Glutamatergic neuron (in vitro differentiated cells): ENCODE measurements at places on chromosomes 7 and 10. TPM values are rescaled to one million over a fixed set of nuclear protein-coding genes. Genes with fewer than 3 reads are reported as not detected.

CNPY1 gene
- not detected for total RNA-seq

DNA sequence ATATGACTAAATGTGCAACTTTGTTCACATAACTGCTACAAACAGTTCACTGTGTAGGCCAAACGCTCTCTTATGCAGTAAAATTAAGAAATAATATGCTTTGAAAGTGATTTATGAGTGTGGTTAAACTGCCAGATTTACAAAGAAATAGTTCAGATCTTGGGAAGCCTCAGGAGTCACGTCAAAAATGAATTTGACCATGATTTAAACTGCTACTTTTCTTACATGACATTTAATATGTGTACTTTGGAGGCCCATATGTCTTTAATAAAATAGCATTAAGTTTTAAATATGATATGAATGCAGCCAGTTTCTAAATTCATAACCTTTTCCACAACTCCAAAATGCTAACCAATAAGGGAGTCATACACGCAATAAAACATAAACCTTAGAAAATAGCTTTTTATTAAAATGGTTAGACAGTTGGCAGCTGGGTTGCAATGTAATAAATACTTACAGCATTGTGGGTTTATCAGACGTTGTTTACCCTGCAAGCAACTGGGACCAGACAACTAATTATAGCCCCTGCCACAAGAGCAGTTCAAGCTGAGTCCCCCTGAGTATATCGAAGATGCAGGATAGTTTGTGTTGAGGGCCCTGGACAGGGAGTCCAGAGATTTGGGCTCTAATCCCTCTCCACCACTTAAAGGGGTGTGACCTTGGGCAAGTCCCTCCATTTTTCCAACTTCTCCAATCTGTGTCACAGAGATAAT lies 640.4 kb downstream of the LRMDA start:
- no peak for DNase-seq

DNA sequence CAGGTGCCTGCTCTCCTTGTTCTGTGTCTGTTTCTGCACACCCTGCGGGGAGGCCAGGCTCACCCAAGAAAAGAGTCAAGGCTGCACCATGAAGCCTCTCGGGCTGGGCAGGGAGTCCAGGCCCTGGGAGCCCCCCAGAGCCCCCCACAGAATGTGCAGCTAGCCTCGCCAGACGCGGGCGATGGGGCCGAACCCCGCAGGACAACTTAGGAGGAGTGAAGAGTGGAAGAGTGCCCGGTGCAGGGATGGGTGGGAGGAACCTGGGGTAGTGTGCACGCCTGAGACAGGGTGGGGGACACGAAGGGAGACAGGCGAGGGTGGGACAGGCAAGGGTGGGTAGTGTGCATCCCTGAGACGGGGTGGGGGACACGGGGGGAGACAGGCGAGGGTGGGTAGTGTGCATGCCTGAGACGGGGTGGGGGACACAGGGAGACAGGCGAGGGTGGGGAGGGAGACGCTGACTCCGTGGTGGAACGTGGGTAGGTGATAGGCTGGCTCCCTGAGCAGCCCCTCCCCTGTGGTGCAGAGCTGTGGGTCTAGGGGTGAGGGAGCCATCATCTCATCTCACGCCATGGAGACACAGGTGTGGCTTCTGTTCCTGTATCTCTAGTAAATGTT lies 615.4 kb downstream of the DNAJB6 start:
- no peak for DNase-seq

- DNase-seq: peak; percentile 38
Observed at GRCh38 chr7:152076324-152076821, 50.9 kb downstream of the GALNT11 start.

DNA sequence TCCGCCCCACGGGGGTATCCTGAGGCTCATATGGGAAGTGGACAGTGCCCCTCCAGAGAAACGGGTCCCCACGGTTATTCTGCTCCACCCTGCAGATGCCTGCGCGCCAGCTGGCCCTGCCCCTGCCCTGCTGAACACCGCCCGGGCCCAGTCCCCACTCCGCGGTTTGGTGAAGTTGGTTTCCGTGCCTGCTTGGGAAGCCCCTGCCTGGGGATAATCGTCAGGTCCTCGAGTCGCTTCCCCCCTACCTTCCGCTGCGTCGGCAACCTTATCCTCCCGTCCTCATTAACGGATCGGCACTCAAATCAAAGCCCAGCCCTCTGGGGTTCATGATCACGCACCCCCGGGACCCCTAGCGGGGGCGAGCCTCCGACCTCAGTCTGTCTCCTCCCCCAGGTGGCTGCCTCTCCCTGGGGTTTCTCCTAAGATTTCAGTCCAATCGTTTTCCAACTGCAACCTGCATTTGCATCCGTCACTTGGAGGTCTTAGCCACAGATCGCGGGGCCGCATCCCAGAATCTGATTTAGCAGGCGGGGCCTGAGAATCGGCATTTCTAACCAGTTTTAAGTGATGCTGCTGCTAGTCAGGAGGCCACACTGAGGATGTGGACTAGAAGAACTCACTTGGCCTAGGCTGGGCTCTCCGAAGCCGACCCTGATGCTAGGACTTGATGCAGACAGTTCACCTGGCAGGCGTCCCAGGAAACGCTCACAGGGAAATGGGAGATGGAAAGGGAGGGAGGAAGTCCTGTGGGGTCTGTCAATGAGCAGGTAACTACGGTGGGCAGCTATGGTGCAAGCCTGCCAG lies 27.6 kb downstream of the WDR86 start:
- DNase-seq: no peak

DNA sequence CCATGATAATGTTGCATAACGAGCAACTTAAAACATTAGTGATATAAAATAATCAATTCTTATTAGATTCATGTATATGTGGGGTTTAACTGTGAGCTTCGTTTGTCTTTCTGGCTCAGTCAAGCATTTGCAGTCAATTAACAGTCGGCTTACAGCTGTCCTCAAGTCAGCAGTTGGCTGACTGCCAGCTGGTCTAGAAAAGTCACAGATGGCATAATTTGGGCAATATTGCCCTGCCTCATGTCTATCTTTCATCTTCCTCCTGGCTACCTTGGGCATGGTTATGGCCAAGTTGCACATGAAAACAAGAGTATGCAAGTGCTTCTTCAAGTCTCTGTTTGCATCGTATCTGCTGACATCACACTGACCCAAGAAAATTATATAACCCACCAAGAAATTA lies 186.1 kb upstream of the ZWINT start:
- peak; percentile 28 for DNase-seq

CDC14C gene
- not detected for total RNA-seq

ZNF398 gene
- 13.9 TPM for total RNA-seq

GRCh38 chr10:113895018-113895417 lies 40.6 kb downstream of the NHLRC2 start:
- no peak for DNase-seq

DNA sequence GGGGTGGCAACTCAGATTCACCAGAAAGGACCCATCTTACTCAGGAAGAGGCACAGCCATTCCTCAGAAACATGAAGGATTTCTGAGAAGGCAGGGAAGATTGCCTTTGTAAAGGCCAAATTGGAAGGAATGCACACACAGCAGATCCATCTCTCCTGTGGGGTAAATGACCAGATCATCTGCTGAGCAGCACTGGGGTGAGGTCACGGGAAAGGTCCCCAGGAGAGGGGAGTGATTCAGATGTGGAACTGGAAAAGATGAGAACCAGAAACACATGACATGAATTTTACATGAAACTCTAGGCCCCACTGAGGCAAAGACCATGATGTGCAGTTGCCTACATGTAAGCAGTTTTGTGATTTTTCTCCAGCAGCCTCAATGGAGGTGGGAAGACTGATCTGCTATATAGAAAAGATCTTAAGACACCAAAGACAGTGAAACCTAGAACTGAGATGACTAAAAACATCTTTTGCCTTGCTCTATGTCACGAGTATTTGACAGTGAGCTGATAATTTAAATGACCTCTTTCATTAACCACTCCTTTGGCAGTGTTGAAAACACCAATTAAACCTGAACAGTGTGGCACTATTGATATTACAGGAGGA lies 91.6 kb downstream of the AMPH start:
- DNase-seq: no peak

DNA sequence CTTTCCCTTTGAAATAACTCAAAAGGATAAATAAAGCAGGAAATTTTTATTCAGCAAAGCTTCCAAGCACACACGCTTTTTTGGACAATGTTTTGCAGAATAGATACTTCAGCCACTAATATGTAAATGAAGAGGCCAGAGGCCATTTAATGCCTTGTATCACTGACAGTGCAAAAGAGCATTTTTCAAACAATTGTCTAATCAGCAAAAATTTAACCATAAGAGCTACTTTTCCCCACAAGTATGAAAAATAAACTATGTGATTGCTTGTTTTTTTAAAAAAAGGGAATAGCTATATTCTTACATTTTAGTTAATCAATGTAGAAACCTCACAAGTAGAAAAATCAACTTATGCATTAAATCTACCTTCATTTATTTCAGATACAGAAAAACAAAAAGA lies 99.7 kb downstream of the COL28A1 start:
- DNase-seq: no peak

DNA sequence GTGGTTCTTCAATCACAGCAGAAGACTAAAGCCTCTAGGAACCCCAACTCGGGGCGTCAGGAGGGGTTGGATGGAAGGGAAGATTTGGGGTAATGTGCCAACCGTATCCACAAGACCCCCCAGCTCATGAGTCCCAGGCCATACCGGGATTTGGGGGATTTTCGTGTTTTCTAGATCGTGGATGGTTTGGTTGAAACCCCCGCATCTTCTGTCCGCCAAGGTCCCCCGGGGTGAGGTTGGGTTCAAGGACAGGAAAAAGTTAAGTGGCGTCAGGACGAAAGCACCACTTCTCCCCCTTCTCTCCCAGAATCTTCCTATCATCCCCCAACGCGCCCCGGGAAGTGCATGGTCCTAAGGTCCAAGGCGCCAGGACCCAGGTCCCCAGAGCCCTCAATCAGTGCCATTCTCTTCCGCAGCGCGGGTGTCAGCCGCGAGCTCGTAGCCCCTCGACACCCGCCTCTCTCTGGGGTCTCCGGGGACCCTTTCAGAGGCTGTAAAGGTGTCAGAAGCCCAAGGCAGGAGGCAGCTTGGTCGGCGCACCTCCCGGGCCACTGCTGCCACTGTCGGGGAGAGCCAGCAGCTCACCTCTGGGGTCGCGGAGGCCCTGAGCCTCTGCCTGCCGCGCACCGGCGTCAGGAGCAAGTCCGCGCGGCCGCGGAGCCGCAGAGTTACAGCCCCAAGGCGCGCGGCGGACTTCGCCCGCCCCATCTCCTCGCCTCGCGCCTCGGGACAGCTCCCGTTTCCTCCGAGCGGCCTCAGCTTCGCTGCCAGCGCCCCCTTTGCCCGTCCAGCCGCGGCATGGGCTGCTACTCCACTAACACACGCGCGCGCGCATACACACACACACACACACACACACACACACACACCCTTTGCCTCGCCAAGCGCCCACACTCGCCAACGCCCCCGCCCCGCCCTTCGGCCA lies 1.5 kb downstream of the MKX start:
- peak; percentile 52 for DNase-seq

DNA sequence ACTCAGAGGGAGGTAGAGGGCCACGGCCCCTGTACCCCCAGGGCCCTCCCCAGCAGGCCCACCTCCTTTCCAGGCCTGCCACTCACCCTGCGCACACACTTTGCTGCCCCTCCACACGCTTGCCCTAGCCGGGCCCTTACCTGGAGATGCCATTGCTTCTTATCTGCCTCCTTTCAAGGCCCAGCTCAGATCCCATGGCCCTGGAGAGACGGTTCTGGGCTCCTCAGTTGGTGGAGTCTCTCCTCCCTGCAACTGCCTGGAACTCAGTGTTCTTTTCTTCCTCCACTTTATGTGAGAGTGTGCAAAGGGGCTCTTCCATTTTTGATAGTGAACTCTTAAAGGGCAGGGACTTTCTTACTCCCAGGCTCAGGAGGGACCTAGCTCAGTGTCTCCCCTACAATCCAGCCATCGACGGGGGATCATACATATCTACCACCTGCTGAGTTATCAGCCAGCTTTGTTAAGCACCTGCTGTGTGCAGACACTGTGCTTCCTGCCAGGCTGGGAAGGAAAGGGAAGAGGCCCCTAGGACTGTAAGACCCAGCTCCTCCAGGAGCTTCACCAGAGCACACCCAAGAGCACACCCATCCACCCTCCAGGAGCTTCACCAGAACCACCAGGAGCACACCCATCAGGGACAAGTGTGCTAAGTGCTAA lies 89.3 kb upstream of the MACROH2A2 start:
- DNase-seq: no peak

WDR91 gene
- 24.5 TPM for total RNA-seq

DNA sequence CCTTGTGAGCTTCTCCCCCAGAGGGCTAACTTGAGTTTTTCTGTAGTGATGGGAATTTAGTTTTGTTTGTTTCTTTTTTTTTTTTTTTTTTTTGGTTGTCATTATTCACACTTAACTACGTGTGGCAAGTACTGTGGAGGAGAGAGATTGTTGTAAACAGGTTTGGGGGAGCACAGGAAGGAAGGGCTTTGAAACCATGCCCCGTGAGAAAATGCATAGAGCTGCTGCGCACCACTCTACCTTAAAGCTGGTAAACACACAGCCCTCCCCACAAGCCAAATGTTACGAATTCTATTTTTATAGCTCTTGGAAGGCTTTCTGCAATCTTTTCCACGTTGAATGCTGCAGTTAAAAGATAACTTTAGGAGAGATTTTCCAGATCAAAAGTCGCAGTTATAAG lies 76.2 kb downstream of the ZNF22 start:
- no peak for DNase-seq

DNA sequence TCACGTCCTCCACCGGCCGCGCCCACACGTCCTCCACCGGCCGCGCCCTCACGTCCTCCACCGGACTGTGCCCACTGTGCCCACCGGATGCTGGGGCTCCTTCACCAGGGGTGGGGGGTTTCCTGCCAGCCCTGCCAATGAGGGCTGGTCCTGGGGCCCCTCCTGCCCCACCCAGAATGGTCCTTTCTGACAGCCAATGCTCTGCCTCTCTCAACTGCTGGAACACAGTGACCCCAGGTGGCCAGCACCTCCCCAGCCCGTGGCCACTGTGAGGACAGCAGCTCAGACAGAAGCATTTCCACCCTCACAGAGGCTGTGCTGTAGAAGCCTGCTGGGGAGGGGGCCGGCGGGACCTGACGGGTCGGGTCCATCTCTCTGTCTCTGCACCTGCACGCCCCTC lies 90.1 kb upstream of the DNAAF5 start:
- DNase-seq: peak; percentile 48

DNA sequence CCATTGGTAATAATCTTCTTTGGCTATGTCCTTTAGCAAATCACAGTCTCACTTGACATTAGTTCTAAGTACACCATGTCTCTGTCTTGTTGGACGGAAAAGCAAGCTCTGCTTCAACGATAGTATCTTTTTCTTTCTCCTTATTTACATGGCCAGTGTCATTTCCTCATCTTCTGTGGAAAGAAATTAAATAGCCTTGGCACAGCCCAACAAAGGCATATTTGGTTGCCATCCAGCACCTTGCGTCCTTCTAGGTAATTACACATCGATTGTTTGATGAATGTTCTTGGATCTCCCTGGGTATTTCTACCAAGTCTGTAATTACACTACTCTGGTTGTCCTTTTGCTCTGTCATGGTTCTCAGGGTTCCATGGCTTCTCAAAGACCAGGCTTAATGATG lies 183.1 kb downstream of the CHN2 start:
- DNase-seq: no peak
